ENCODE measurements at places on chromosomes 1 and 21.

- no peaks in the 10 kb centered on the region for H3K27me3 ChIP-seq
- no peaks in the 10 kb centered on the region for H3K36me3 ChIP-seq
- H3K4me1 ChIP-seq, result no peaks in the 10 kb centered on the region
- DNase-seq, result no peak
Measured at GRCh38 chr1:243217349-243217748, 37.7 kb downstream of the CEP170 start.

DNA sequence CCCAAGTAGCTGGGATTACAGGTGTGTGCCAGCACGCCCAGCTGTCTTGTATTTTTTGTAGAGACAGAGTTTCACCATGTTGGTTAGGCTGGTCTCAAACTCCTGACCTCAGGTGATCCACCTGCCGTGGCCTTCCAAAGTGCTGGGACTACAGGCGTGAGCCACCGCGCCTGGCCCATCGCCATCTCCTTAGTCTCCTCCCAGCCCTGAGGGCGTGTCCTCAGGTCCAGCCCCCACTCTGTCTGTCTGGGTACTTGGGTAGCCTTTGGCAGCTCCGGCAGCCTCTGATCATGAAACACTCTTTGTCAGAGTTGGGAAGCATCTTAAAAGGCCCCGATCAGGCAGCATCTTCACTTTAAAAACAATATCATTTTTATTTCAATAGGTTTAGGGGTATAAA, 90.3 kb upstream of the DISP3 start:
- no peak overlapping the region for H3K27ac ChIP-seq
- H3K4me3 ChIP-seq, result no peak overlapping the region
- H3K4me1 ChIP-seq, result peaks cover 5% of the 10 kb centered on the region
- H3K36me3 ChIP-seq, result no peaks in the 10 kb centered on the region
- no peak for DNase-seq
- H3K27me3 ChIP-seq, result no peaks in the 10 kb centered on the region

GRCh38 chr21:41561701-41562100, 53.7 kb upstream of the TMPRSS2 start:
- no peaks in the 10 kb centered on the region for H3K4me1 ChIP-seq
- H3K36me3 ChIP-seq, result no peaks in the 10 kb centered on the region
- H3K27me3 ChIP-seq, result no peaks in the 10 kb centered on the region
- DNase-seq, result no peak

GRCh38 chr1:36369061-36369861, 16.5 kb downstream of the STK40 start:
- H3K27me3 ChIP-seq, result no peaks in the 10 kb centered on the region
- peak; percentile 77 for DNase-seq
- H3K27ac ChIP-seq, result peak overlapping the region; percentile 37
- no peak overlapping the region for H3K4me3 ChIP-seq
- H3K36me3 ChIP-seq, result no peaks in the 10 kb centered on the region
- peaks cover 59% of the 10 kb centered on the region for H3K4me1 ChIP-seq

Measured in naive thymus-derived CD4-positive, alpha-beta T cell (primary cell).